Activated T-cell treated with anti-CD3 and anti-CD28 coated beads, Interleukin-2, amount 50 U/mL, for 72 hours (primary cell): ENCODE measurements at places on chromosomes 7 and 10.

GRCh38 chr7:45088146-45088701 is 545 bp downstream of the NACAD start:
- H3K27me3 ChIP-seq = no peaks in the 10 kb centered on the region
- no peak for DNase-seq
- H3K36me3 ChIP-seq = no peaks in the 10 kb centered on the region

- H3K4me1 ChIP-seq = no peaks in the 10 kb centered on the region
- no peak for DNase-seq
- no peaks in the 10 kb centered on the region for H3K27me3 ChIP-seq
- H3K36me3 ChIP-seq = peaks cover 44% of the 10 kb centered on the region
- no peak overlapping the region for H3K4me3 ChIP-seq
- no peak overlapping the region for H3K27ac ChIP-seq
Observed at GRCh38 chr10:38127812-38128211, 33.7 kb downstream of the ZNF37A start.

DNA sequence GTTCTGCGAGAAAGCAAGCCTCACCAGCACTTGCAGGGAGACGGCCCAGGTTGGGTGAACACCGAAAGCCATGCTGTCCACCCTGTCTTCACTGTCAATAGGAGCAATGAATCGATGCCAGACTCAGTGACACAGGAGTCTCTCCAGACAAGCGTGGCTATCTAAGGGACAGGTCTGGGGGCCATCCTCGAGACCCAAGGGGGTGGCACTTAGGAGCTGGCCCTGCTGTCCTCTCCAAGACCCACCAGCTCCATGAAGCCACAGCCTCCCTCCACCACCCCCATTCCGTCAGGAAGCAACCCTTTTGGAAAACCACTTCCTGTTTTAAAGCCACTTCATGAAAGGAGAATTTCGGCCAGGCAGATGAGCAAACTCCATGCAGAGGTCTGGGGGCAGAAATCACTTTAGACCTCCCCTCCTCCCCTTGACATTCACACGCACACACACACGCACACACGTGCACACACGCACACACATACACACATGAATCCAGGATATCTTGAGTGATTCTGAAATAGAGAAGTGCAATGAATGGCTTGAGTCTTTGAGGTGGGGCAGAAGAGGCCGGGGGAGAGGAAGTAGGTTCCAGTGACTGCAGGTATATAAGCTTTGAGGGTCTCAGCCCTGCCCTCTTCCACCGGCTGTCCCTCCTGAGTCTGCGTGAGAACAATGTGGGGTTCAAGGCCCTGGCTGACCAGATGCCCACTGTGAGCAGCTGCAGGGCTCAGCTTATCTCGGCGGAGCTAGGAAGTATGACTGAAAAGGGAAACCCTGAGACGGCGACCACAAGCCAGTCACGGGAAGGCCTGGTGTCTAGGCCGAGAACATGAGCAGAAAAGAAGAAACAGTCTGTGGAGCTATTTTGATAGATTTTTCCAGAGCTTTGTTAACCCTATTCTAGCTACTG is 25.0 kb downstream of the RGS10 start:
- peak overlapping the region; percentile 83 for H3K27ac ChIP-seq
- no peaks in the 10 kb centered on the region for H3K27me3 ChIP-seq
- H3K4me3 ChIP-seq = peak overlapping the region; percentile 54
- peaks cover 73% of the 10 kb centered on the region for H3K4me1 ChIP-seq
- no peaks in the 10 kb centered on the region for H3K36me3 ChIP-seq

DNA sequence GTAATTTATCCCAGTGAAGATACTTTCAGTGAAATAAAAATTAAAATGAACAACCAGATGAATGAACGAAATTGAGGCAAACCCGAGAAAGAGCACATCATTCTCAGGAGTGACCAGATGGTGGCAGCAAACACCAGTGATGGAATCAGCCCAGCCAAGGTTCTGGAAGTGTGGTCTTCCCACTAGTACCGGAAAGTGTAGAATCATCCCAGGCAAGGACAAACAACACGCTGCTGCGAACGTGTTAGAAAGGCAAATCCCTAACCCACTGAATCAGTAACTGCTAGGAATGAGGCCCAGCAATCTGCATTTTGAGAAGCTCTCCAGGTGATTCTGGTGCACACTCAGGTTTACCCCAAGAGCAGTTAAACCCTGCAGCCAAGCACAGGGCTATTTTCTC is 15.5 kb upstream of the SLC18A3 start:
- no peak overlapping the region for H3K4me3 ChIP-seq
- H3K27me3 ChIP-seq = peaks cover 31% of the 10 kb centered on the region
- H3K36me3 ChIP-seq = no peaks in the 10 kb centered on the region
- no peak overlapping the region for H3K27ac ChIP-seq

DNA sequence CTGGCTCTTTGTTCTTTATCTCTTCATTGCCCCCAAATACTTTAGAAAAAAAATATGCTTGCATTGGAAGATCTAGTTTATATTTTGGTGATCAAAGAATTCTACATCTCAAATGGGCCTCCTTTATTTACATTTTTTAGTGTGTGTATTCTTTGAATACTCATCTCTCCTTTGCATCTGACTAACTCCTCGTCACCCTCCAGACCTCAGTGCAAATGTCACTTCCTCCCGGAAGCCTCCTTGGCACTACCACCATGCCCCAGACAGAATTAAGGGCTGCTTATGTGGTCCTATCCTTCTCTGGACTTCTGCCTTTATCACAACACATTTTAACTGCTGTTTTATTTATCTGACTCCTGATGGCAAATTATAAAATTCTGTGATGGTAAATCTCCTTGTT is 52.0 kb upstream of the PPP1R3C start:
- peaks cover 4% of the 10 kb centered on the region for H3K4me1 ChIP-seq
- peaks cover 5% of the 10 kb centered on the region for H3K27me3 ChIP-seq
- DNase-seq = no peak

GRCh38 chr10:17713758-17714157 is 38.2 kb upstream of the TMEM236 start:
- peaks cover 35% of the 10 kb centered on the region for H3K36me3 ChIP-seq
- no peaks in the 10 kb centered on the region for H3K4me1 ChIP-seq
- H3K27me3 ChIP-seq = no peaks in the 10 kb centered on the region

DNA sequence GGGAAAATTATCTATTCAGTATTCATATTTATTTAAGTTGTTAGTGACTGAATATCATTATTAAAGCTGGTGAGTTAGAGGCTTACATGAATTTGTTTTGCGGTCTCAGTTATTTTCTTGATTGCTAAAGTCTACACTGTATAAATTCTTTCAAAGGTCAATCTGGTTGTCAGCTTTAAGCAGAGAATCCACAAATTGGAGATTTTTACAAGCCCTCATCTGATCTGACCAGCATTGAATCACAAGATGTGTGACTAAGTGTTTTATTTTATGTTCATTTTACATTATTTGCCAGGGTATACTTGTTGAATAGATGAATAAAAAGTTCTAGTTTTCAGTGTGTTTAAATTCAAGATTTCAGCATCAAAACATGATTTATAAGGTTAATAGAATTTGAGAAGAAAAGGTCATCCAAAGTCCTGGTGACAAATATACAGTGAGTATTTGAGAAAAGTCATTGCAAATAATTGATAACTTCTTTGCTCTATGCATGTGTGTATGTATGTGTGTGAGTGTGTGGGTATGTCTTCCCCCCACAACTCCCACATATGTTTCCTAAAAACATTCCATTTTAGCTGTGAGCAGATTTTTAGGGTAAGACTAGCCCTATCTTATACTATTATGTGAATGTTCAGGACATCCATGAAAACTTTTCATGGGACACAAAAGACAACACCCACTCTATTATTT is 4.4 kb downstream of the SEMA3A start:
- H3K27me3 ChIP-seq = no peaks in the 10 kb centered on the region
- DNase-seq = no peak
- H3K4me3 ChIP-seq = no peak overlapping the region
- H3K4me1 ChIP-seq = peaks cover 34% of the 10 kb centered on the region
- no peak overlapping the region for H3K27ac ChIP-seq

DNA sequence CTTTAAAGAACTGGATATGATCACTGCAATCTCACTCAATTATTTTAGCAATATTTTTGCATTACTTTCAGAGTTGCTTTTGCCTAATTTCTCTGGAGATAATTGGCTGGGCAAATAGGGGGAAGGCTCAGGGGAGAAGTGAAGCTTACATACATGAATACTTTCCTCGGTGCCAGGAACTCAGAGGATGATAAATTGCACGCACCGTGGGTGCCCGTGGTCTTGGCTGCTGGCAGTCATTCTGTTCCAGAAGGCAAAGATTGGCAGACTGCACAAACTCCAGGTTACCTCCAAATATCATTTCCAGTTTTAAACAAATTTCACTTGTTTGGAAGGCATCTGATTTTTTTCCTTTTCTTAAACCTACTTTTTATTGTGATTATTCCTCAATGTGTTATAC is 197.8 kb upstream of the TMEM72 start:
- no peak overlapping the region for H3K27ac ChIP-seq
- H3K27me3 ChIP-seq = no peaks in the 10 kb centered on the region
- DNase-seq = no peak
- no peak overlapping the region for H3K4me3 ChIP-seq
- no peaks in the 10 kb centered on the region for H3K4me1 ChIP-seq
- H3K36me3 ChIP-seq = no peaks in the 10 kb centered on the region

- DNase-seq = no peak
- no peaks in the 10 kb centered on the region for H3K27me3 ChIP-seq
- peaks cover 7% of the 10 kb centered on the region for H3K4me1 ChIP-seq
- H3K27ac ChIP-seq = no peak overlapping the region
- peaks cover 4% of the 10 kb centered on the region for H3K36me3 ChIP-seq
Observed at GRCh38 chr10:89102735-89103134, 104.4 kb downstream of the CH25H start.

- H3K27ac ChIP-seq = no peak overlapping the region
- no peak overlapping the region for H3K4me3 ChIP-seq
- no peaks in the 10 kb centered on the region for H3K4me1 ChIP-seq
Observed at GRCh38 chr7:91375378-91375777, 111.1 kb downstream of the FZD1 start.

DNA sequence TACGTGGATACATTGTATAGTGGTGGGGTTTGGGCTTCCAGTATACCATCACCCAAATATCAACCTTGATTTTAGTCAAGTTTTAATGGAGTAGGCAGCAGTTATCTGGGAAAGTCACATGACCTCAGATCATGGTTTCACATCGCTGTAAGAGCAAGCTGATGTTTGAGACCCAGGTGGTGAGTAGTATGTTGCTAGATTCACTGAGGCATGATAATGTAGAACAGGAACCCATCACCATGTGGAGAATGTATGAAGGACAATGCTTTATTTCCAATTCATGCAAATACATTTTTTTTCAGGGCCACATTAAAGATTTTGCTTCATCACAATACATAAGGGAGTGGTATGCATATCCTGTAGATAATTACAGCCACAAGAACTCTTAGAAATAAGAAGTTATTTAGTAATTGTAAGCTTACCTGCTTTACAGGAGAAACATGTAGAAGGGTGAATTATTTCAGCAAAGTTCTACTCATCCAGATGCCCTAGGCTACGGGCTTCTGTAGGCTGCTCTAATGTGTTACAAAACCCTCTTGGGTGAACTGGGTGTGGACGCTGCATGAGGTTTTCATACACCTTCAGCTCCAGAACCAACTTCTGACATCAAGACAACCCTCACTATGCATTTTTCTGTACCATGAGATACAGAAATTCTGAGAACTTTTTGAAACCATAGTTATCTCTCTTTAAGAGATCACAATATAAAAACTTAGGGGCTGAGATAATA is 27.6 kb upstream of the LAMB4 start:
- peaks cover 6% of the 10 kb centered on the region for H3K27me3 ChIP-seq
- H3K4me3 ChIP-seq = no peak overlapping the region
- no peaks in the 10 kb centered on the region for H3K36me3 ChIP-seq
- H3K27ac ChIP-seq = no peak overlapping the region

DNA sequence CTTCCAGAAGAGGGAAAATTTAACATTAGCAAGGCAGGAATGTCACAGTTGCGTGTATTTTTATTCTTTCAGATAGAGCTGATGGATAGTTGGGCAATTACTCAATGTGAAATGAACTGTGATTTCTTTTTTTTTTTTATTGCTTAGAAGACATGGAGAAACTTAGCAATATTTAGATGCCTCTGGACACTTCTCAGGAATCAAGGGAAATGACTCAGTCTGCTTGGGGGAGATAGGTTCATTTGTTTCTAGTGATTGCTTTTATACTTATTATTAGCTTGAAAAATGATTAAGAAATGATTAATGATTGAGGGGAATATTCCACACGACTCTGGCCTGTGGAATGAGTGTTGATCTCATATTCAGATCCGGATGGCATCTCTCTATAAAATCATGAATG is 33.1 kb upstream of the TBX20 start:
- DNase-seq = no peak
- H3K36me3 ChIP-seq = no peaks in the 10 kb centered on the region
- H3K27me3 ChIP-seq = peaks cover 4% of the 10 kb centered on the region
- H3K4me3 ChIP-seq = no peak overlapping the region
- no peaks in the 10 kb centered on the region for H3K4me1 ChIP-seq
- H3K27ac ChIP-seq = no peak overlapping the region

- no peak overlapping the region for H3K4me3 ChIP-seq
- peaks cover 4% of the 10 kb centered on the region for H3K4me1 ChIP-seq
- no peaks in the 10 kb centered on the region for H3K27me3 ChIP-seq
- no peak for DNase-seq
Observed at GRCh38 chr10:878895-879294, 52.6 kb downstream of the LARP4B start.

- peak within 1 kb of the TSS; percentile 84 for H3K27ac ChIP-seq
- peak within 1 kb of the TSS; percentile 95 for H3K4me3 ChIP-seq
- H3K36me3 ChIP-seq = peaks cover 3% of the 10 kb centered on the region
Observed at GRCh38 chr7:151083071-151083823, at the start of gene TMUB1. Gene TMUB1, minus strand, starts transcription at chr7:151083493. Its CDS starts 930 bp downstream, at chr7:151082563.

- H3K4me1 ChIP-seq = no peaks in the 10 kb centered on the region
- no peak overlapping the region for H3K4me3 ChIP-seq
Observed at GRCh38 chr10:93181271-93182048, 107.8 kb downstream of the CYP26A1 start.

GRCh38 chr7:67825356-67825755 is 828.7 kb downstream of the TYW1 start:
- H3K4me3 ChIP-seq = no peak overlapping the region
- no peaks in the 10 kb centered on the region for H3K27me3 ChIP-seq
- no peak overlapping the region for H3K27ac ChIP-seq

- H3K27me3 ChIP-seq = no peaks in the 10 kb centered on the region
- H3K4me1 ChIP-seq = peaks cover 9% of the 10 kb centered on the region
- H3K27ac ChIP-seq = peak overlapping the region; percentile 2
- H3K36me3 ChIP-seq = no peaks in the 10 kb centered on the region
- no peak overlapping the region for H3K4me3 ChIP-seq
Observed at GRCh38 chr7:47937711-47938573, 10.3 kb downstream of the PKD1L1 start.

DNA sequence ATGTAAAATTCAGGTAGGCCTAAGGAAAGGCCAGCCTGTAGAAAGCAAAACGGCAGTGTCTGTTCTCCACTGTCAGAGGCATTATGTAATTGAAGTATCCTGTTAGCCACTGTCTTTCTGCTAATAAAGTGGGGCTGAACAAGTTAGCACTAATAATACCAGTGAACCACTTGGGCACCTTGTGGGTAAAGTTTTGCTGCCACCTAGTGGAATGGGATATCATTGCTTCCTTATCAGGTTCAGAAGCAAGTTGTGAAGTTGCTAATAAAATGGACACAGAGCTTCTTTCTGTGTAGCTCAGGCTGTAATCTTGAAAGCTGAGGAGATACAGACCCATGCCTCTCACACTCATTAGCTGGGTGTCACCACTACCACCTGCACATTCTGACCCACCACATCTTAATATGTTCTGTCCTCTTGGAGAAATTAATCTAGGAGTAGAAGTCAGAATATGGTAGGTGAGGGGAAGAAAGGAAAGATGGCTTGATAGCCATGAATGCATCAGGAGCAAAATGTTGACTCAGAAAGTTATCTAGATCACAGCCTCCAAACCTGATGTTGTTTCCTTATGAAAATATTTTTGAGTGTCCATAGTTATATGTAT is 175.1 kb downstream of the SEPTIN7 start:
- H3K27ac ChIP-seq = no peak overlapping the region
- no peak overlapping the region for H3K4me3 ChIP-seq
- peaks cover 9% of the 10 kb centered on the region for H3K27me3 ChIP-seq
- no peaks in the 10 kb centered on the region for H3K36me3 ChIP-seq
- no peaks in the 10 kb centered on the region for H3K4me1 ChIP-seq
